ENCODE measurements at places on chromosomes 3 and 15.

DNA sequence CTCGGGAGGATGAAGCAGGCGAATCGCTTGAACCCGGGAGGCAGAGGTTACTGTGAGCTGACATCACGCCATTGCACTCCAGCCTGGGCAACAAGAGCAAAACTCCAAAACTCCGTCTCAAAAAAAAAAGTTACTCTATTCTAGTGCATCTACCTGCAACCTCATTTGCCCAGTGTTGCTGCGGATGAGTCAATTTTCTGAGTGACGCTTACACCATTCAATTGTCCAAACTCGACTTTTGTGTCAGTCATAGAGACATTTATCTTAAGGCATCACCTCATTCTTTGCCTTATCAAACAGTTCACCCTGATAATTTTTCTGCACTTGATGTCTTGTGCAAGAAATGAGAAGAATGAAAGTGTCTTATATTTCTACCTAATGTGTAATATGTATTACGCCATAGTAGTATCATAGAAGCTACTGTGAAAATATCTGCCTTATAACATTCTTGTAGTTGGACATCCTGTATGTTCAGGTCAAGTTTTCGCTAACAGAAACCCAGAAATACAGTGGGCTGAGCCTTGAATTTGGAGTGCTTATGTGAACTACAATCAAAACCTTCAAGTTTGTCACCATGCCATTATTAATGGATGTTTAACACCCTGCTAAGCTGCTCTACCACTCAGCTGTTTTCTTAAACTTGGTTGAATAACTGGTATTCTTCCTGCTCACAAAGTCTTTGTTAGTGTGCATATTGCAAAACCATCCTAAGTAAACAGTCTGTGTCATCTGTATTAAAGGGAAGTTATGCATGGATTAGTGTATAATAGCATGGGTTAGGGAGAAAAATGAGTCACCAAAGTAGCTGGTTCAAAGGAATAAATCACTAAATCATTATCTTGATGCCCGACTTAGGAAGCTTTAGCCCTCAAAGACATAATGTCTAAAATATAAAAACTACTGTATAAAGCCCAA lies 531.0 kb upstream of the NR2F2 start:
- DNase-seq = no peak

DNA sequence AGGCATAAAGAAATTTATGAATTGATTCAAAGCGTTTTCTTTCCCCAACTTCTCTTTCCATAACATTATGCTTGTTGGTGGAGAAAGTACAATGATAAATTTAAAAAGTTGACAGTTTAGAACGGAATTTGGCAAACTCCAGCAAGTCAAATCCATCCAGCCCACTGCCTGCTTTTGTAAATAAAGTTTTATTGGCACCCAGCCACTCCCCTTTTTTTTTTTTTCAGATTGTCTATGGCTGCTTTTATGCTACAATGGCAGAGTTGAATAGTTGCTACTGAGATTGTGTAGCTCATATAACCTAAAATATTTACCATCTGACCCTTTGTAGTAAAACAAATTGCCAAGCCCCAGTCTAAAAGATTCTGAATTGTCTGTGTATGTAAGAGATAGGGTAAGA lies 112.8 kb upstream of the RBMS3 start:
- no peak for DNase-seq

DNA sequence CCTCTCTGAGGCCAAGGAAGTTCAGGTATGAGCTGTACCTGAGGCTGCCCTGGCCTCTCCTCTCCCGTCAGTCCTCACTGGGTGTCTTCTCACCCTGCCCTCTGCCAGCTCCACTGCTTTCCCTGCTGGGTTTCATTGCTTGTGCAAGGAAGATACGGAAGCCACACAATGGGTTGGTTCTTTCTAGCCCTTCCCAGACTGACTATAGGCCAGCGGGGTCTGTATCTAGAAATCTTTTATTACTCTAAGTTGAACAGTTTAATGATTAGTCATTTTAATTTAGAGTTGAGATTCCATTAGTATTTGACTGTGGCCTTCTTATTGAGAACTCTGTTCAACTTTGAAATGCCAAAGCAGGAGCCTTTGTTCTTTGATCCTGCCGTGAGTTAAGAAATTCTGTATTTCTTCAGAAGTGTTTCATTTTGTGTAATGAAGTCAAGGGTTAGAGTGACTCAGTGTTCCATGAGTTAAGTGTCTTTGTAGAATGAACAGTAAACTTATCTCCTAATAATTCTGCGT lies 16.2 kb downstream of the C3orf62 start:
- no peak for DNase-seq

DNA sequence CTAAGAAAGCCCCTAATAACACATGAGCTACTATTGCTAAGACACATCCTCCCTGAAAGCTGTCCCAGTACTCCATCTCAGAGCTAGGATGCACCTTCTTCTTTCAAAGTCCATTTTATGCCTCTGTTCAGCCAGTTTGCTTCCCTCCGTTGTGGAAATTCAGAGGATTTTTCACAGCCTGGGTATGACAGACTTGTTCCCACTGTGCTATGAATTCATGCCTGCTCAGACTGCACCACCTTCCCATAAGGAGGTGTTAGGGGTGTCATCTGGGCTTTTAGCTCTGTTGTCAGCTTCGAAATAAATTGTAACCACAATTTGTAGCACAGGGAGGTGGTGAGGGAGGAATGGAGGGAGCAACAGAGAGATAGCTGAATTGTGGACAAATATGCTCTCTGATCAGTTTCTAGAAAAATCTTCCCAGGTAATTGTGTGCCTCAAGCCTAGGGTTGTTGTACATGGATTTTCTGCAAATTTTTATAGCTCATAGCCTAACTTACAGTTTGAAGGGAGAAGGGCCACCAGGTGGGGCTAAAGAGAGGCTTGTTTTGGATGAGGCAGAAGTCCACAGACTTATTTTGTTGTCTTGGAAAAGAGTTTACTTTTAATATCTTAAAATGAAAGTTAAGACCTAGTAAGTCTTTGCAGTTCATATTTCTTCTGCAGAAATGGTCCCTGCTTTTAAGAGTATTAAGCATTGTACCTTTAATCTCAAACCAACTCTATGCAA lies 462.0 kb downstream of the PDCD6IP start:
- peak; percentile 13 for DNase-seq

DNA sequence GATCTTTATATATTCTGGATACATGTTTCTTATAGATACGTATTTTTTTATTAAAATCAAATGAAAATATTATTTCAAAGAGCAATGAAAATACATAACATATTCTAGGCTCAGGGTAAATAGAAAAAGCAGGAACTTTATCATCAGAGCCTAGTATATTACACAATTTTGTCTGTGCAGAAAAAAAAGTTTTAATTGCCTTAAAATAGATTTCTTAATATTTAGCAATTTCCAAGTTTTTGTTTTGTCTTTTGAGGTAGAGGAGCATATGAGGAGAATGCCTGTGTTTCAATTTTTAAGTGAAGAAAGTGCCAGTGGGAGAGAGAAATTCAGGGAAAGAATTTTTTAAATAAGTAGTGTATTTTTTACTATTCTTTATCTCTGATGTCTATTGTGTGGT lies 10.5 kb downstream of the CAPN7 start:
- no peak for DNase-seq

GRCh38 chr3:42980909-42981308 lies 1.8 kb downstream of the GASK1A start:
- DNase-seq = no peak

DNA sequence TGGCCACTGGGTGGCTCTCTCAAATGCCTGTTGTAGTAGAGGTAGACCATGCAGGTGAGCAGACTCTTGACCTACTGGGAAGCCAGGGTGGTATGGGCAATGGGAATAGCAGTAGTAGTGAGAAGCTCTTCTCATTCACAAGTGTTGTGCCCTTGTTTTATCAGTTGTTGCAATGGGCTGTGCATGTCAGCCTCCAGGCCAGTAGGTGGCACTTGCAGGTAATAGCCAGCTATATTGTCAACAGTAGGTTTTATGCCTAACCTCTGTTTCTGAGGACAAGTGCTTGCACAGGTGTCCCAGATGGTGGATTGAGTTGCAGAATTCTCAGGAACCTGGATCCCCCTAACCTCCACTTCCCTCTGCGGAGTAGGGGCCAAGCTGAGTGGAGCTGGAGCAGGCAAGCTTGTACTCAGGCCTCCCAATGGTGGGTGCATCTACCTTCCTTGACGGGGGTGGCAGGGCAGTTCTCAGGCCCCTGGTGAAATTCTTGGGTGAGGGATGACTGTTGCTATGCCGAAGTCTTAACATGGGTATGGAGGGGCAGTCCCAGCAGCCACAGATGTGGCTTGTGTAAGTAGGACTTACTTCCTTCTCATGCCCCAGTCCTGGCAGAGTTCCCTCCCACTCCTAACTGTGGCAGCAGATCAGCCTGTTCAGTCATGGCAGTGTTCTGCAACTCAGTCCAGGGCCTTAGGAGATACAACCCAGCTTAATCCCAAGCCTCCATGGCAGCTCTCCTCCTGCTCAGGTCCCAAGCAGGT lies 104.3 kb downstream of the NEO1 start:
- no peak for DNase-seq

DNA sequence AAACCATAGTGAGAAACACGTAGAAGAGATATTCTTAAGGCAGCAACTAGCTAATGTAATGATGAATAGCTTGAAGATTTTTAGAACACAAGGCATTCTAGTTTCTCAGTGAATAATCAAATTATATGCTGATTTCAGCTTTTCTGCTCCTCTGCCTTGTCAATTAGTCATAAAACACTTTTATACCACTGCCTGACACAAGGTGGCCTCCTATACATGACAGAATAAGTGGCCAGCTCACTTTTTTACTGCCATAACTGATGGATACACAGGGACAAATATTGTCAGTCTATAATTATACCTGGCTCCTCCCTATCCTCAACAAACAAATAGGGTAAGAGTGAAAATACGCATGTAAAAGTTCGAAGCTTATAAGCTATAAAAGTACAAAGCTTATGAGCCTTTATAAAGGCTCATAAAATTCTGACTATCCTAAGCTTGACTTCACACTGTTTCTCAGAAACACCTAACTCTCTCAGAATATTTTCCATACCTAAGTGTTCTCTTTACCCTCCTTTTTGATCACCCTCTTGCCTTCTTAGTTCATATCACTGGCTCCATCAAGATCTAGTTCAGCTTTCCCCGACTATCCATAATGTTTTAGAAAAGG lies 81.6 kb downstream of the HERC1 start:
- DNase-seq = no peak

DNA sequence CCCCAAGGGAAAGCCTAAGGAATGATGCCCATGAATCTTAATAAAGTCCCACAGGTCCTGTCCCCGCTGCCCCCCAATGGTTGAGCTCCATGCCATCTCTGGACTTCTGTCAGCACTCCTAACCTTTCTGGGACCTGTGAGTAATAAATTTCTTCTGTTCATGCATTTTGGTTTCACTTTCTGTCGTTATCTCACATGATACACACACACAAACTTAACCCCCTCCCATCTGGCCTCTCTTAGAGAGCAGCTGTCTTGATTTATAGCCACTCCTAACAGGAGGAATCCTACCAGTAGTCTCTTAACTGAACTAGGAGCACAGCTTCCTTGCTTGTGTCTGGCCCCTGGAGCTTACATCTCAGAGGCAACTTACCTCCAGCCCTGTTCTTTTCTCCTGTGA lies 82.7 kb upstream of the SELENOK start:
- DNase-seq = no peak

- DNase-seq = no peak
These were observed 49.0 kb downstream of the SEMA5B start for GRCh38 chr3:122978569-122978968.

- DNase-seq = peak; percentile 83
These were observed at the start of gene RPL39L for GRCh38 chr3:187139126-187139894. TSS of gene RPL39L (minus strand) at chr3:187139496. CDS start at chr3:187121300, 18,196 bp downstream.

GRCh38 chr3:23262766-23263165 lies 59.6 kb downstream of the UBE2E2 start:
- DNase-seq = no peak

DNA sequence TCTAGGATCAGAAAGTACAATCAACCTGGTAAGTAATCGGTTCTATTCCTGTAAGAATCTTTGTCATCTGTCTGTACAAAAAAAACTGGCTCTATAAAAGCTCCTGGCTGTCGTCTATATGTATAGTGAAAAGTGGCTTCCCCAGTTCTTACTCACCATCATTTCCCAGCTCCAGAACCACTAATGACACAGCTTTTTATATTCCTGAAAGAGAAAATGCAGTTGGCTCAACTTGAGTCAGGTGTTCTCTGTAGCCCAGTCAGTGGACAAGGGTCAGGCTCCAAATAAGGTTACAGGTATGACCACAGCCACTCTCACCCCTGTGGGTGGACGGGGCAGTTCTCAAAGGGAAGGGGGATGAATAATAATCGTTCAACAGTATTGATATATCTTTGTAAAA lies 85.1 kb downstream of the AP4E1 start:
- DNase-seq = no peak

GRCh38 chr3:107674371-107674770 lies 151.6 kb downstream of the BBX start:
- peak; percentile 47 for DNase-seq

DNA sequence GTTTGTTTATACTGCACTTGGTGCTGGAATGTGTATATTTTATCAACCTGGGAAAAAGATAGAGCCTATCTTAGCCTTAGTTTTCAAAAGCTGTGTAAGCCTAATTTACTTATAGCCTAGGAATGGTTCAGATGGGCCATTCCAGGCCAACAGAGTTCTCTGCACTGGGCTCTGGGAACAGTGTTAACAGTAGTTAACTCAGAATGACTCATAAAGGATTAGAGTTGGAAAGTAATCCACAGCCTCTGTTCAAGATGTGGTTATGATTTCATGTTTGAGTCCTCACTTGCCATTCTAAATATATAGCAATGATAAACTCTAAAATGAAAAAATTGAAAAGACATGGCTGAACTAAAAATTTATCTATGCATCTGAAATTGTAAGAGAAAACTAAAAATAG lies 22.6 kb upstream of the PEX5L start:
- no peak for DNase-seq

DNA sequence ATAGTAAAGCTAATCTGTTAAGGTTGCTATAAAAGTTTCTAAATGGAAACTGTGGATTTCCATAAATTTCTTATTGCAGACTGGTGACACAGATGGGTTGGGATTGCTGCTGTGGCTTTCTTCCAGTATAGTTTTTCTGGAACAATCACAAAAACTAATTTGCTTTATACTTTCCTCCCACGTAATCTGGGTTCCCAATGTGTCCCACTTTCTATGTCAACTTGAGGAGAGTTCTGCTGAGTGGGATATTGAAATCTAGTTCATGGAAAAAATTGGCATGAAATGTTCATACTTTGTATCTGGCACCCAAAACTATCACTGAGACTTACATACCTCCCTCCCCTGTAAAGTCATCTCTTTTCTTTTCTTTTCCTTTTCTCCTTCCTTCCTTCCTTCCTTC lies 126.8 kb downstream of the TGFBR2 start:
- no peak for DNase-seq

GRCh38 chr15:38266247-38266986 lies 13.8 kb downstream of the SPRED1 start:
- DNase-seq = peak; percentile 6

All from C1 segment of cervical spinal cord (tissue), 14 donors.